ENCODE measurements at places on chromosomes 2 and 18. TPM values are rescaled to one million over a fixed set of nuclear protein-coding genes. Genes with fewer than 3 reads are reported as not detected.

DNA sequence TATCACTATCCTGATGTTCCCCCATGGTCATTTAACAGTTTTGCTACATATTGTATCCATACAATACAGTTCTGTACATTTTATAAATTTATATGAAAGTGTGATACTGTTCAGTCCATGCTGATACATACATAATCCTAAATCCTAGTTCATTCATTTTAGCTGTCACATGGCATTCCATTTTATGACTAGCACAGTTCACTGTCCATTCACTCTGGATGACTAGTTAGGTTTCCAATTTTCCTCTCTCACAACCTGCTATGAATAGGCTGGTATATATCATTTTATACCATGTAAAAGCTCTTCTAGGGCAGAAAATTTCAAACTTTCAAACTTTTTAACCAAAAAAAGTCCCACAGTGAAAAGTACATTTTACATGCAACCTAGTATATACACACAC is 15.2 kb downstream of the SMAD2 start:
- no peak overlapping the region for H3K4me3 ChIP-seq
- H3K27ac ChIP-seq: no peak overlapping the region
- no peak for DNase-seq
- 0 out of 2 replicates have a peak, but pooled peaks cover 5% of the 10 kb centered on the region for H3K4me1 ChIP-seq
- H3K36me3 ChIP-seq: no peaks in the 10 kb centered on the region
- H3K27me3 ChIP-seq: no peaks in the 10 kb centered on the region

GRCh38 chr2:129717560-129718130 is 261.8 kb upstream of the RAB6C start:
- no peak for DNase-seq
- no peak overlapping the region for H3K27ac ChIP-seq
- no peaks in the 10 kb centered on the region for H3K4me1 ChIP-seq
- H3K27me3 ChIP-seq: peaks cover 74% of the 10 kb centered on the region
- H3K4me3 ChIP-seq: no peak overlapping the region
- no peaks in the 10 kb centered on the region for H3K36me3 ChIP-seq

Gene MEP1B
- not detected for total RNA-seq

Gene RIT2
- total RNA-seq: not detected

Gene POTEE
- not detected for total RNA-seq

- no peak for DNase-seq
- no peaks in the 10 kb centered on the region for H3K36me3 ChIP-seq
- H3K4me1 ChIP-seq: no peaks in the 10 kb centered on the region
- H3K4me3 ChIP-seq: no peak overlapping the region
- H3K27ac ChIP-seq: no peak overlapping the region
- H3K27me3 ChIP-seq: peaks cover 3% of the 10 kb centered on the region
Measured at GRCh38 chr2:79977792-79978191, 326.8 kb downstream of the LRRTM1 start.

Gene TRABD2A
- total RNA-seq: 0.88 TPM

GRCh38 chr2:10350761-10351160 is 48.1 kb downstream of the HPCAL1 start:
- peaks cover 4% of the 10 kb centered on the region for H3K4me1 ChIP-seq

Gene KIAA2012
- not detected for total RNA-seq

DNA sequence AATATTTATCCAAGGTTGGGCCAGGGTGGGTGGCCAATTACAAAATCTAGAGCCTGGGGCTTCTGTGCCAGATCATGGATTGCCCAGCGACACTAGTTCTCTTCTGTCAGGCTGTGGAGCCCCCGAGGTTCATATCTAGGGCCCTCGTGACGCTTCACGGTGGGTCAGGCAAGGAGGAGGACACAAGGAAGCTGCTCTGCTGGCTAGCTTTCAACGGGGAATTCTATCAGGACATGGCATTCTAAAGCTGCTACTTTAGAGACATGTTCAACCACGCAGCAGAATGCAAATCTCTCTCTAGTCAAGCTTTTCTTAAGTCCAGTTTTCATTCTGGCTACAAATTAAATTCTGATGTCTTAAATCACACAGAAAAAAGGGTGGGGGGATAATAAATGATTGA is 180.2 kb downstream of the THADA start:
- peaks cover 37% of the 10 kb centered on the region for H3K4me1 ChIP-seq
- H3K36me3 ChIP-seq: peaks cover 6% of the 10 kb centered on the region
- H3K4me3 ChIP-seq: no peak overlapping the region

Gene TMEM150A
- total RNA-seq: 5.3 TPM

DNA sequence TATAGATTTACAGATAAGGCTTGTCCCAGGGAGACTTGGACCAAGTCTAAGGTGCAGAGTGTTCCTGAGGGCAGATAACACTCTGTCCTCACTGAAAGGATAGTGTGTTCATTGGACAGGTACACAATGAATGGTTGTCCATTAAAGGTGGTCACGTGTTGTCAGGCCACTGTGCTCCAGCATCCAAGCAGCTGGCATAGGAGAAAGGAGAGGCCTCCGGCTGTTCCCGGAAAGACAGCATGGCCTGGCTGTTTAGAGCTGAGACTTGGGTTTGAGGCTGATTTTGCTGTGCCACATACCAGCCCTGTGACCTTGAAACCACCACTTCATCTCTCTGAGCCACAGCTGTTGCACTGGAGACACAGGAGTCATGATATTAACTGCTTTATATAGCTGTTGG is 19.6 kb upstream of the SULT1C3 start:
- no peak for DNase-seq
- H3K27me3 ChIP-seq: no peaks in the 10 kb centered on the region
- peaks cover 14% of the 10 kb centered on the region for H3K4me1 ChIP-seq

DNA sequence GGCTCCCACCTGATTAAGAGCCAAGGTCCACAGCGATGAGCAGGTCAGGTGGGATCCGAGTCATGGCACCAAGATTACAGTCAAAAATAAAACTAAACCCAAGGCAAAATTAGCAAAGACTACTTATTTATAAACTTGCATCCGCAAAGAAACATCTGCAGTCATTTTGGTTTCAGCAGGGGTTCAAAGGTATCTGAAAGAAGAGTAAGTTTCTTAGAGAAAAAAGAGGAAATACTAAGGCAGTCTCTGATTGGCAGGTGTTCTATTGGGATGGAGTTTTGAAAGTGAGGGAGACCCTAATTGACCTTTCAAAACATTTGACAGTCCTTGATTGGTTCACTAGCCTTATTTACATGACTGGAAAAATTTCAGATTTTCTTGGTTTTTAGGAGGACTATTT is 11.0 kb upstream of the PLB1 start:
- H3K4me1 ChIP-seq: peaks cover 7% of the 10 kb centered on the region
- no peak overlapping the region for H3K27ac ChIP-seq
- DNase-seq: no peak
- H3K4me3 ChIP-seq: no peak overlapping the region
- H3K27me3 ChIP-seq: no peaks in the 10 kb centered on the region
- H3K36me3 ChIP-seq: no peaks in the 10 kb centered on the region

Gene PER2
- total RNA-seq: 22.9 TPM

Gene NTSR2
- total RNA-seq: not detected

DNA sequence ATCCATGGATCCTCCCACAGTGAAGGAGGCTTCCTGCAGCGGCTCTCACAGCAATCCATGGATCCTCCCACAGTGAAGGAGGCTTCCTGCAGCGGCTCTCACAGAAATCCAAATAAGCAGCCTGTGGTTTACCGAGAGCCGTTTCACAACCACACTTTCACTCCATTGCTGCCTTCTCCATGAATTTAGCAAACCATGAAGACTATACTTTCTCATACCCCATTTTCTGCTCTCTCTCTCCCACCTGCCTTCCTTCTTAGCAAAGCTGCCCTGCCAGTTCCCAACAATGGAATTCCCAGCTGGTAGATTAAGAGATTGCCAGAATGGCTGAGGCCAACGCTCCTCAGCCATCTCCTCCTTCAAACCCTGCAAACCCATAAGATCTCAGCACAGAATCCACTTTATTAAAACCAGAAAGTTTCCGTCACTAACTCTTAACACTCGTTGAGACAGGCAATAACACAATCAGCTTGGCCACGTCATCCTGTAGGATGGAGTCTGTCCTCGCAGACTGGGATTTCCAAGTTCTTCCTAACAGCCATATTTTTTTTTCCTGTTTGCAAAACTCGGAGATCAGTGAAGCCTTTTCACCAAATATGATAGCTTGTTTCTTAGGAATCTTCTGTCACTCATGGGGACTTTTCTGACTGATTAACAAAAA is 162.2 kb downstream of the PXDN start:
- no peaks in the 10 kb centered on the region for H3K36me3 ChIP-seq
- peaks cover 20% of the 10 kb centered on the region for H3K27me3 ChIP-seq
- peaks cover 39% of the 10 kb centered on the region for H3K4me1 ChIP-seq
- H3K4me3 ChIP-seq: no peak overlapping the region
- no peak overlapping the region for H3K27ac ChIP-seq
- DNase-seq: no peak

Gene PDE11A
- total RNA-seq: 1.4 TPM

Gene CNGA3
- total RNA-seq: not detected

GRCh38 chr18:32712860-32713259 is 60.0 kb downstream of the KLHL14 start:
- no peaks in the 10 kb centered on the region for H3K27me3 ChIP-seq
- H3K4me1 ChIP-seq: no peaks in the 10 kb centered on the region
- DNase-seq: no peak
- no peak overlapping the region for H3K27ac ChIP-seq

- no peak overlapping the region for H3K27ac ChIP-seq
- H3K36me3 ChIP-seq: no peaks in the 10 kb centered on the region
- no peak overlapping the region for H3K4me3 ChIP-seq
- H3K4me1 ChIP-seq: no peaks in the 10 kb centered on the region
- H3K27me3 ChIP-seq: no peaks in the 10 kb centered on the region
Measured at GRCh38 chr2:176679061-176679669, 409.9 kb downstream of the MTX2 start.

Gene CHAC2
- total RNA-seq: 5.0 TPM

Gene TUBA3E
- not detected for total RNA-seq

Gene IL36B
- total RNA-seq: not detected

- no peaks in the 10 kb centered on the region for H3K4me1 ChIP-seq
- H3K27ac ChIP-seq: no peak overlapping the region
- peaks cover 96% of the 10 kb centered on the region for H3K27me3 ChIP-seq
- H3K4me3 ChIP-seq: no peak overlapping the region
- no peak for DNase-seq
Measured at GRCh38 chr2:8494151-8494550, 187.7 kb upstream of the ID2 start.

Gene CXCR2
- total RNA-seq: not detected

- H3K36me3 ChIP-seq: 0 out of 2 replicates have a peak, but pooled peaks cover 5% of the 10 kb centered on the region
- peak; percentile 64 for DNase-seq
- H3K4me3 ChIP-seq: peak overlapping the region; percentile 78
- peak overlapping the region; percentile 89 for H3K27ac ChIP-seq
Measured at GRCh38 chr2:86623043-86623493, 597 bp downstream of the RNF103 start.

DNA sequence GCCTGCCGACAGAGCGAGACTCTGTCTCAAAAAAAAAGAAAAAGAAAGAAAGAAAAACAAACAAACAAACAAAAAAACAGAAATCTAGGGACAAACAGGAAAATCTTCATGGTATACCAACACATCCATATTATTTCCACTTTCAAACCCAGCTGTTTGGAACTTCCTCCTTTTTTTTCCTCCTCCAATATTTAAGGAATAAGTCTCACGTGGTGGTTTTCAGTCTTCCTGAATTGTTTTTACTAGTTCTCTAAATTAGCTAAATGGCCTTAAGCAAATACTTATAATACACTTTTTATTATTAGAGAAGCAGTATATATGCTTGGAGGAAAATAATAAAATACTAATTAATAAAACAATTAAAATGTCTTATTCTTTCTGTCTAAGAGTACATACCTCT is 48.7 kb upstream of the GLS start:
- no peak overlapping the region for H3K27ac ChIP-seq
- H3K4me3 ChIP-seq: no peak overlapping the region
- H3K4me1 ChIP-seq: peaks cover 10% of the 10 kb centered on the region

DNA sequence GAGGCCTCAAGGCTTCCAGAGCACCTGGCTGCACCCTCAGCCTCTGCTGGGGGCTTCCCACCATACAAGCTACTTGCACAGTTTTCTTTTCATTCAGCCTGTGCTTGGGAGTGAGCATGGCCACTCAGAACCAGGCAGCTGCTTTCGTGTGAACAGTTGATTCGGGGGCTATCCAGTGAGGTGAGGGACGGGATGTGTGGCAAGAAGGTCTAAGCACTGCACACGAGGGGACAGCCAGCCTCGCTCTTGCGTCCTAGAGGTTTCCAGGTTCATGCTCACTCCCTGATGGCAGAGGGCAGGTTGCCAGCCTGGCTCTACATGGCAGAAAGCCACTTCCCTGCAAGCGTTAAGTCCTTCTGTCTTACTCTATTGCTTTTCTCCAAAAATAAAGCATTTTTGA is 146.2 kb downstream of the MBP start:
- H3K4me3 ChIP-seq: no peak overlapping the region
- no peaks in the 10 kb centered on the region for H3K36me3 ChIP-seq
- H3K27ac ChIP-seq: no peak overlapping the region
- DNase-seq: no peak
- no peaks in the 10 kb centered on the region for H3K4me1 ChIP-seq
- H3K27me3 ChIP-seq: no peaks in the 10 kb centered on the region

DNA sequence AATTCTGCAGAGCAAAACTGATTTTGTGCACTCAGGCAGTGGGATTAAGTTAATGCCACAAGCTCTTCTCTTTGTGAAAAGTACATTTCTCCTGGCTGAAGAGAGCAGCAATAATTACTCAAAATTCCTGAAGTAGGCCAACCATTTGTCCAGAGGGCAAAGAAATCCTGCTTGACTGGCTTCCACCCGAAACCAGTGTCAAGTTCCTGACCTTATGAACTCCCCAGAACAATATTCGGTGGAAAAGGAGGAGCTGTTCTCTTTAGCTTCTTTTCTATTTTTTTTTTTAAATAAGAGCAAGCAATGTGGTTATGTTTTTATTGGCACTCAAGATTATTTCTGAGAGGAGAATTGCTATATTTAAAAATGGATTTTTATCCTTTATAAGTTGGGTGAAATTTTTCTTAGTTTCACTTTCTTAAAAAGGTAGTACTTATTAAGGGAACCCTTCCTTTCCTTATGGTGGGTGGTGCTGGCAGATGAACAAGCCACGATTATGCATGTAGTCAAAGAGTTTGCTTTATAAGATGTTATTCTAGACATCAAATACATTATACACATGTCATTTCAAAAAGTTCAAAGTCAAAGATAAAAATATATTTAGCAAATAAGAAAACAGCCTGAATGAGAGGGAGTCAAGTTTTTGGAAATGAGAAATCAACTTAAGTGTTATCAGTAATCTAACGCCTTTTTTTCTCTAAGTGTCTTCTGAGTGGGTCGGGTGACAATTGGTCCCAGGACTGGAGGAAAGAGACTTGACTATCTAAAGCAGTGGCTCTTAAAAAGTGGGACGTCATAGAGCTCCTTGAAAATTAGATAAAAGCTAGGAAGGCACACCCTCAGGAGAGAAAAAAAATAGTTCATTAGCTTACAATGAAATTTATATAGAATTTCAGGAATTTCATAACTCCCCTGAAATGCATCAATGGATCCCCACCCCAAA is 194.5 kb downstream of the IKZF2 start:
- no peaks in the 10 kb centered on the region for H3K27me3 ChIP-seq
- H3K4me3 ChIP-seq: peak overlapping the region; percentile 31
- peaks cover 47% of the 10 kb centered on the region for H3K4me1 ChIP-seq
- DNase-seq: peak; percentile 85

Gene HOXD12
- not detected for total RNA-seq

Gene DPP10
- total RNA-seq: not detected

DNA sequence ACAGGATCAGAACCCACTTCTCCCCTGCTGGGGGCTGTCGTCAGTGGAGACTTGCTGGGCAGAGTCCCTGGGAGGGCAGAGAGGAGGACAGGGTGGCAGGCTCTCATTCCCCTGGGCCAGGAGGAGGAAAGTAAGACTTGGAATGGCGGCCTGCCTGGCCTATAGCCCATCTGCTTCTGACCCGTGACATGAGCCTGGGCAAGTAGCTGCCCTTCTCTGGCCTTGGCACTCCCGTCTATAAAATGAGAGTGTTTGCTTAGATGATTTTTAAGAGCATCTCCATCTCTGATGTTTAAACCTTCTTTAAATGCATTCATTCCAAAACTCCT is 173.0 kb downstream of the DDX1 start:
- H3K36me3 ChIP-seq: no peaks in the 10 kb centered on the region
- no peak overlapping the region for H3K4me3 ChIP-seq

Measured in PC-9 (cell line).